Thoracic aorta (tissue), 2 donors: ENCODE measurements at places on chromosomes 4 and X.

- DNase-seq, result no peak
Measured at GRCh38 chr4:114093221-114093715, 113.8 kb upstream of the ARSJ start.

DNA sequence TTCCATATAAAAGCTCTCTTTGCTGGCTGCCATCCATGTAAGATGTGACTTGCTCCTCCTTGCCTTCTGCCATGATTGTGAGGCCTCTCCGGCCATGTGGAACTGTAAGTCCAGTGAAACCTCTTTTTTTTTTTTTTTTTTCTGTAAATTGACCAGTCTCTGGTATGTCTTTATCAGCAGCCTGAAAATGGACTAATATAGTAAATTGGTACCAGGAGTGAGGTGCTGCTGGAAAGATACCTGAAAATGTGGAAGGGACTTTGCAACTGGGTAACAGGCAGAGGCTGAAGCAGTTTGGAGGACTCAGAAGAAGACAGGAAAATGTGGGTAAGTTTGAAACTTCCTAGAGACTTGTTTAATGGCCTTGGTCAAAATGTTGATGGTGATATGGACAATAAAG is 124.3 kb upstream of the AADAT start:
- DNase-seq, result no peak

DNA sequence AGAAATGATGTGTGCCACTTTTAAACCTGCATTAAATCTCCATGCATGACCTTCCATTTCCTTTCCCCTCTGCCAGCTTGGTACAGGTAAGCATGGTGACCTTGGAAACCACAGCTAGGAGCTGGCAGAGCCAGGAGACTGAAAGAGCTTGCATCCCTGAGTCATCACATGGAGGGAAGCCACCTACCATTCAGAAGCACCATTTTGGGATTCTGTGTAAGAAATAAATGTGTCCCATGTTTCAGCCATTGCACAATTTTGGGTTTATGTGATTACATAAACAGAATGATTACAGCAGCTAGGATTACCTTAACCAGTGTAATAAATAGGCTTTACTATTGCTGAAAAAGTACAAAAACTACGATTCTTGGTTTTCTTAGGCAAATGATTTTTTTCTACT is 17.3 kb upstream of the CCDC149 start:
- no peak for DNase-seq

DNA sequence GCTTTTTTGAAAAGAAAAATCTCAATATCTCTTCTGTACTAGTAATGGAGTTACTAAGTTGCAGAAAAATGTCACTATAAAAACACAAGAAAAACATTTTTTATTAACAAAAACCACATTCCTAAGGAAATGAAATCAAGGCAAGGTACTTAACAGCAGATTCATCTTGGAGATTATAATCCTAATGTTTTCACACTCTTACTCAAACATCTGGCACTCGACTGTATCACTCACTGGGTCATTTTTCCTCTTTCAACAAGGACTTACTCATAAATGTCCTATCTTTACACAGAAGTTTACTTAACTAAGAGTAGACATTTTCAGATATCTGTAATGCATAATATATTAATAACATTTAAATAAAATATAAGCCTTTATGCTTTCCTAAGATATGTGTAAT is 216.6 kb downstream of the NR3C2 start:
- DNase-seq, result no peak

DNA sequence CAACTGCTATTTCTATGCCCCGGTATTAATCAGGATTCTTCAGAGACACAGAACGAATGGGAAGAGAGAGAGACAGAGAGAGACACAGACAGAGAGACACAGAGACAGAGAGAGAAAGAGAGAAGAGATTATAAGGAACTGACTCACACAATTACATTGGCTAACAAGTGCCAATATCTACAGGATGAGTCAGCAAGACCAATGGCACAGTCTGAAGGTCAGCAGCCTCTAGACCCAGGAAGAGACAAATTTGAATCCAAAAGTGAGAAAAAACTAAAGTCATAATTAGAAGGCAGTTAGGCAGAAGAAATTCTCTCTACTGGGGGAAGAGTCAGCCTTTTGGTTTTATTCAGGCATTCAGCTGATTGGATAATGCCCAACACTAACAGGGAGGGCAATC is 187.3 kb downstream of the MAB21L2 start:
- DNase-seq, result no peak

DNA sequence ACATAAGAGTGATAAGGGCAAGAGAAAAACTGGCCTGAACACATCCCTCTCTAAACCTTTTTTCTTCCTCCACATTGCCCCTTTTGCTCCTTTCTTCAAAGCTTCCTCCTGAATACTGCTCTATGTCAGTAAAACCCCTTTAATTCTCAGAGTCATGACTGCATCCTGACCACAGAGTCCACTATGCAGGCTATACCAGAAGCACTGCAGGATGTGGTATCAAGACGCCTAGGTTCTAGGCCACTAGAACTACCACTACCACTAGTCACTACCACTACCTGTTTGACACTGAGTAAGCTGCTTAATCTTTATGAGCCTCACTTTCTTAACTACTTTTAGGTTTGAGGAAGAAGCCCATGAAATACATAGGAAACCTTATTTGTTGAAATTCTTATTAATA is 38.7 kb downstream of the ARHGEF9 start:
- no peak for DNase-seq

GRCh38 chr4:3047464-3048286 is 26.7 kb downstream of the HTT-AS start:
- DNase-seq, result no peak

DNA sequence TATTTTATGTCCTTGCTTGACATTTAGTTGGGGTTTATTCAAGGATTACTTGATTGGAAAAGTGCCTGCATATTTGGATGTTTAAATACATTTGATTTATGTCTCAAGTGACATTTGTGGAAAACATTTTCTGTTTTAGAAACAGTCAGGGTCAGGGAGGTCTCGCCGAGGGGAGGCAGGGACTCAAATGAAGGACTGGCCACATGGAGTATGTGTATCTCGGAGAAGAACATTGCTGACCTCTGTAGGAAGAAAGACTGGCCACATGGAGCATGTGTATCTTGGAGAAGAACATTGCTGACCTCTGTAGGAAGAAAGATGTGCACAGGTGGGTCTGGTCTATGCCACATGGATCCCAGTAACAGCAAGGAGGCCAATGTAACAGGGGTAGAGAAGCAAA is 233.6 kb downstream of the TRIML1 start:
- no peak for DNase-seq

DNA sequence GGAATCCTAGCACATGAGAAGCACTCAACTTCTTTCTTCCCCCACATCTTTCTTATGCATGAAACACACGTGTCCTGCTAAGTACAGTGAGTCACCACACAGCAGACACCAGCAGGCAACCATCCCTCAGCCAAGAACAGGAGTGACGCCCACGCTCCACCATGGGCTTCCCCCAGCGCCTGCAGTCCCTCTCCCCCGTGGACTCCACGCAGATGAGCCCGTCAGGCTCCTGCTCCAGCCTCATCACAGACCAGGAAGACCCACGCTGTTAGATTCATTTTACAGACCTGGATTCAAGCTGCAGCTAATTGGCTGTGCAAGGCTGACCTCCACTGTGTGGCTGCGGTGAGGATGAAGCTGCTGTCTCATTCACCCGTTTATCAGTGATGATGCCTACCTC is 16.7 kb downstream of the HMX1 start:
- no peak for DNase-seq

DNA sequence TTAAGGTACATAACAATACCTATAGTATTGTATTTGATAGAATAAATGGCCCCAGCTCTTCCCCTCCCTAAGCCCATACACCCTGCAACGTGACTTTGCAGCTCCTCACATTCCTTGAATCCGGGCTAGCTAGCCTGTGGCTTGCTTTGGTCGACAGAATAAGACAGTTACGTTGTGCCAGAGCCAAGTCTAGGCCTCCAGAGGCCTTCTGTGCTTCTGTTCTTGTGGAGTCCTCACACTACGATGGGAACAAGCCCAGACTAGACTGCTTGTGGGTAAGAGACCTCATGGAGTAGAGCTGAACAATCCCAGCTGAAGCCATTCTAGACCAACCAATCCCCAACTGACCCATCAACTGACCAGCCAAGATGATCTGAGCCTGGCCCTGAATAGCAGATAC is 102.4 kb upstream of the PLAC1 start:
- DNase-seq, result no peak

DNA sequence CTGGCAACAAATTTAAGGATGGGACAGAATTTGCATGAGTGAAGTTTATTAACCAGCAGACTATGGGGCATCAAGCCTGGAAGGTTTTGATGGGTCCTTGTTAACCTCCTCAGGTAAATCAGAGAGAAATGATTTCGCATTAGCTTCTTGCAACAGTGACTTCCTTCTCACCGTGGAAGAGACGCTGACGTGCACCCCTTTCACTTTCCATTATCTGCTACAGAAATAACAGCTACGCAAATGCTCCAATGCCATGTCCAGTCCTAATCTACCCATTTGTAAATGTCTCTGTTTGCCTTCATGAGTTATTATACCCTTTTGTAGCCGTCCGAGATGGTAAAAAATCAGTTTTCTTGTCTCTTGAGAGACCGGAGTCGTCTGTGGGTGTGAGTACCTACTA is 100.3 kb downstream of the SLC34A2 start:
- no peak for DNase-seq

GRCh38 chr4:134160211-134160610 is 41.4 kb downstream of the PABPC4L start:
- DNase-seq, result no peak

DNA sequence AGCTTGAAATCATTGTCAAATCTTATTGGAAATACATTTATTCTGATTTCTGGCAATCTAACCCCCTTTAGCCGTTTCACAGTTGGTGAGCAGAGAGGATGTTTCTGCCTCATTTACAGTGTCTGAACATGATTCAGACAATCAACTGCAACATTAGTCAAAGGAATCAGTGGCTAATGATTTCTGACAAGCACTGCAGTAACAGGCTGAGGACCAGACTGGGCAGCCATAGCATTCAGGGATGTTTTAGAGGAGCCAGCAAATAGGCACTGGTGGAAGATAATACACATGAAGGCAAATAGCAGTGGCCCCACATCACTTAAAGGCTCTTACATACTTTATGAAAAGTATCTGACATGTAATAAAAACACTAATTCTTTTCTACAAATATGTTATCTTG is 102.8 kb downstream of the TTC29 start:
- DNase-seq, result no peak

- no peak for DNase-seq
Measured at GRCh38 chrX:70527610-70528345, 83.1 kb downstream of the DLG3 start.

GRCh38 chr4:112860830-112861690 is 188.4 kb upstream of the ANK2 start:
- no peak for DNase-seq

- no peak for DNase-seq
Measured at GRCh38 chr4:97349468-97350186, 793.6 kb downstream of the STPG2 start.

- no peak for DNase-seq
Measured at GRCh38 chr4:99714179-99714578, 56.6 kb upstream of the C4orf54 start.

DNA sequence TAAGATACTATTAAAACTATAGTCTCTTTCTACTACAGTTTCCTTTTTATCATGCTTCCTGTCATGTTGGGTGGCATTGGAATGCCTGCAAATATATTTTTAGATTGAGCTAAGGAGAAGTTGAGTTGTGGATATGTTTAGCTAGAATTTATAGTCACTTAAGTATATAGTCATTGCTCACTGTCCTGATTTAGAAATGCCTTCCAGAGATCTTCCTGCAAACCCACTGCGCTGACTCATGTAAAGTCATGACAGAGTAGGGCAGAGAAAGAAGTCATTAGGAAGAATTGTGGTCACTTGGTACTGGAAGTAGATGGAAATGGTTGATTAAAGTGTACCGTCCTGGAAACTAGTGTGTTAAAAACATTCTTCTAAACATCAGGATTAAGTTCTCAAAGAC is 490.3 kb upstream of the PABPC4L start:
- no peak for DNase-seq

- DNase-seq, result no peak
Measured at GRCh38 chr4:142473960-142474338, 372.2 kb downstream of the INPP4B start.

- no peak for DNase-seq
Measured at GRCh38 chrX:33014949-33015348, 196.4 kb downstream of the DMD start.

DNA sequence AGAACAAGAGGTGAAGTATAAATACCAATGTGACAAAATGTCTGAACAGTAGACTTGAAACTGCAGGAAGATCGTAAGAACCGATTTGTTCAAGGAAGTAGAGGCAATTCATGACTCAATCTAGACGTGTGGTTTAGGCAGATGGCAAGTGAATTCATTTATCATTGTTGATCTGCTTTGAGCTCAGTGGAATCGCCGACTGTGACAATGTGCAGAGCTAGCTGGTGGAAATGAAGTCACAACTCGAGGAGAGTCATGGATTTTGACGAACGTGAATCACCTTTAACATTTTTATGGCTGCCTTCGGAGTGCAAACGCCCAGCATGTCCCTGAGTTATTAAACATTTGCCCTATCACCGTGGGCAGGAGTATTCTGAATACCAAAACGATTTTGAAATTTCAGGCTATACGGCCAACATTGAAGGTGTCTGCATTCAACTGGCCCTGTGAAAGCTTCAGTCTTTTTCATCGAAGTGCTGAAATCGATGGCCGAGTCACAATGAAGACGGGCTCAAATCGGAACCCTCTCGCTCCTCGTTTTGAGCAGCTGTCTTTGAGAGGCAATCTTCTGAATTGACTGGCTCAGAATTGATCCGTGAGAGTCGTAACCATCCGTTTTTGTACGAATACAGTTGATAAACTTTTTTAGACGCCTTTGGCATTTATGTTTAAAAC is 689 bp upstream of the OGT start:
- DNase-seq, result no peak

- no peak for DNase-seq
Measured at GRCh38 chrX:56978172-56978571, 17.2 kb downstream of the SPIN3 start.

DNA sequence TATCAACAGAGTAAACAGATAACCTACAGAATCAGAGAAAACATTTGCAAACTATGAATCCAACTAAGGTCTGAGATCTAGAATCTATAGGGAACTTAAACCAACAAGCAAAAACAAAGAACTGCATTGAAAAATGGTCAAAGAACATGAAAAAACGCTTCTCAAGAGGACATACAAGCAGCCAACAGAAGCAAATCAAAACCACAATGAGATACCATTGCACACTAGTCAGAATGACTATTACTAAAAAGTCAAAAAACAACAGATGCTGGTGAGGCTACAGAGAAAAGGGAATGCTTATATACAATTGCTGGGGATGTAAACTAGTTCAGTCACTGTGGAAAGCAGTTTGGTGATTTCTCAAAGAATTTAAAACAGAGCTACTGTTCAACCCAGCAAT is 255.7 kb downstream of the TMEM47 start:
- no peak for DNase-seq

GRCh38 chr4:119897260-119897659 is 169.4 kb downstream of the MAD2L1 start:
- no peak for DNase-seq

- no peak for DNase-seq
Measured at GRCh38 chrX:103628386-103629317, at the start of gene TCEAL1. Gene TCEAL1, plus strand, starts transcription at chrX:103628975. Its CDS starts 942 bp downstream, at chrX:103629917.

- DNase-seq, result no peak
Measured at GRCh38 chrX:2147928-2148327, 352.8 kb downstream of the DHRSX start.

- DNase-seq, result no peak
Measured at GRCh38 chr4:87109121-87109520, 111.3 kb downstream of the KLHL8 start.
